ENCODE measurements at places on chromosomes 3 and 15.

- DNase-seq = no peak
These were observed 9.2 kb upstream of the EPB42 start for GRCh38 chr15:43229977-43230376.

- DNase-seq = no peak
These were observed 135.9 kb downstream of the P2RY1 start for GRCh38 chr3:152970851-152971250.

DNA sequence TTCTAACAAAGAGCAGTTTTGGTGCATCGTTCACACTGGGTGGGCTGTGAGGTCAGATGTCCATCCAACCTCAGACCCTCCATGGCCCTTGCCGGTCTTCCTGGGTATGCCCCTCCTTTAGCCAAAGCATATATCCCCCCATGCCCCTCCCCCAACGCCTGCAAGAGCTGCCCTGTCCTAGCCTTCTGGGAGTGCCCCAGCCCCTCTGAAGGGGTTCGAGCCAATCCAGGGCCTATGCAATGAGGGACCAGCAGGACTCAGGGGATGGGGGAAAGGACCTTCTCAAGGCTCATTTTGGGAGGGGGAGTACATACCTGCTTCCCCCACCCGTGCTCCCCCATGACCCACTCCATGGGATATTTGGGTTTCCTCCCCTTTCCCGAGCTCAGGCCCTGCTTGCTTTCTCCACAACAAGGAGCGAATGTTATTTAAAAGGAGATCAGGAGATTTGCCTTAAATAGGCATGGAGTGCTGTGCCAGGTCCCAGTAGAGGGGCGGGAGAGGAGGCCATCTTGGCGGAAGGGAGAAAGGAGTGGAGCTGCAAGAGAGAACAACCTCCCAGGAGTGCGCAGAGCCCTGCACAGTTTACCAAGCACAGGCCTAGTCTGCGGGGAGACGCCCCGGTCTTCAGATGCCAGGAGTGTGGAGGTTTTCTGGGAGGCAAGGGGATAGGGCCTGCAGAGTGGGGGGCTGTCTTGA lies 18.2 kb downstream of the PIF1 start:
- no peak for DNase-seq

DNA sequence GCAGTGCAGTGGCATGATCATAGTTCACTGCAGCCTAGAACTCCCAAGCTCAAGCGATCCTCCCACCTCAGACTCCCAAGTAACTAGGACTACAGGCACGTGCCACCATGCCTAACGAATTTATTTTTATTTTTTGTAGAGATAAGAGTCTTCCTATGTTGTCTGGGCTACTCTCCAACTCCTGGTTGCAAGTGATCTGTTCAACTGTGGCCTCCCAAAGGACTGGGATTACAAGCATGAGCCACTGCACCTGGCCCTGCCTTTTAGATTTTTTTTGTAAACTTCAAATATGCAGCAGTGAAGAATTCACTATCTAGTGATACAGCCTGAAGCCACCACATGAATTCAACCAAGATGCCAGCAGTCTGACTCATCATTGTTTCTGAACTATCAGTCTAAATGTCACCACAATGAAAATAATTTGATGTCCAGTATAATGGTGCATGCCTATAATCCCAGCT lies 32.7 kb downstream of the UBXN7 start:
- DNase-seq = peak; percentile 24

DNA sequence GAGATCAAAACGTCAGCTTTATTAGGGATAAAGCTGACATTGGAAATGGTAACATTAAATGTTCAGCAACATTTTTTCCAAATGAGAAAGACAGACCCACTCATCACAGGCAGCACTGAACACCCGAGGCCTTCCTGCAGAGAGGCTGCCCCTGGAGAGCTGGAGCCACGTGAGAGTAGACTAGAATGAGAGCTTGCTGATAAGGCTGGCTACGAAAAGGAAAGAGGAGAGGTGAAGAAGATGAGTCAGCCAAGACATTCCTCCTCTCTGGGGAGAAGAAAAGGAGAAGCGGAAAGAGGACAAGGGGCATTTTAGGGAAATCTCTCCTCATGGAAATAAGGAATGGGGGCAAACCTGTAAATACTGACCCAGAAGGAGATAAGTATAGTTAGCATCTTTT lies 7.3 kb downstream of the CYP19A1 start:
- DNase-seq = no peak

GRCh38 chr3:150005243-150006112 lies 34.8 kb upstream of the PFN2 start:
- peak; percentile 57 for DNase-seq
